ENCODE measurements at places on chromosomes 7 and 10.

DNA sequence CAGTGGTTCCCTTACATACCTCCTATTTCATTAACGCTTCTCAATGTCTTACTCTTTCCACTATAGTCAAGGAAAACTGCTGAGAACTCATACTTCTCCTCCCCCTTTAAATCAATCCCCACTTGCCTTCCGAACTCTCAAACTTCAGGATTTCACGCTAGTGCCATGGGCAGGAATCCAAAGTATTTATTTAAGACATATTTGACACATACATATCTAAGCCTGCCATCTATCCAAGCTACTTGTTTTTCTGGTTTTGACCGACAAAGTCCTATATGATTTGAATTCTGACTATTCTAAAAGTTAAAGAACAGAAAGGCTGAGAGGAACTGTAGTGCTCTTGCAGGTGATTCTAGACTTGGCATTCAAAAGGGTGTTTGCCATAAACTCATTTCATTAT is 51.8 kb downstream of the CCDC6 start:
- DNase-seq = no peak

DNA sequence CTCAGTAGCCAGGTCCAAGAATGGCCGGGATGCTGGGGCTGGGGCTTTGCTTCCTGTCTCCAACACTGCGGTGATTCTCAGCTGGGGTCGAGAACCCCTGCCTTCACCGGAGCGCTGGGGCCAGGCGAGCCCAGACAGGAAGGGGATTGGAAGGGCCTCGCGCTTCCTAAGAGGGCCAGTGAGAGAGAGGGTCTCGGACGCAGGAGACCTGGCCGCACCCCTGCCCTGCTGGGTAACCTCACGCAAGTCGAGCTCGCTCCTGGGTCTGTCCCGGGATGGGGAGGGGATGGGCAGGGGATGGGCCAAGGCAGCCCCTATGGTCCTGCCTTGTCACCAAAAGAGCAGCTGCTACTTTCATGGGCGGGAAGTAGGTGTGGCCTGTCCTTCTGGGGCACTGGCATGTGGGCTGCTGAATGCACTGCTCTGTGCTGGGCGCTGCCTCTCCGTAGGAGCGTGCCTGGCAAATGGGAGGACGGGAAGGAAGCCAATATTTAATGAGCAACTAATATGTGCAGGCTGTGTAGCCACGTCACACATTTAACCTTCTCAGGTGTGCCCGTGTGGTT is 20.0 kb downstream of the KCNK18 start:
- peak; percentile 39 for DNase-seq

DNA sequence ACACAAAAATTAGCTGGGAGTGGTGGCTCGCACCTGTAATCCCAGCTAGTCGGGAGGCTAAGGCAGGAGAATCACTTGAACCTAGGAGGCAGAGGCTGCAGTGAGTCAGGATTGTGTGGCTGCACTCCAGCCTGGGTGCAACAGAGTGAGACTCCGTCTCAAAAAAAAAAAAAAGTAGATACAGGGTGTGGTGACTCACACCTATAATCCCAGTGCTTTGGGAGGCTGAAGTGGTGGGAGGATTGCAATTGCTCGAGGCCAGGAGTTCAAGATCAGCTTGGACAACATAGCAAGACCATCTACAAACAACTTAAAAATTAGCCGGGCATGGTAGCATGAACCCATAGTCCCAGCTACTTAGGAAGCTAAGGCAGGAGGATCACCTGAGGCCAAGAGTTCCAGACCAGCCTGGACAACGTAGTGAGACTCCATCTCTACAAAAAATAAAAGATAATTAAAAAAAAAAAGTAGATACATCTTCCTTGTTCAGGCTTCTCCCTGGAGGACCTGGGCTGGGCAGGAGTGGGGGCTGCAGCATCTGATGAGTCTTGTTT is 2.0 kb downstream of the MOSPD3 start:
- no peak for DNase-seq

- DNase-seq = no peak
These were observed 160.3 kb downstream of the EGFR start for GRCh38 chr7:55178863-55179773.

GRCh38 chr10:130424418-130424817 is 288.2 kb downstream of the GLRX3 start:
- DNase-seq = no peak

DNA sequence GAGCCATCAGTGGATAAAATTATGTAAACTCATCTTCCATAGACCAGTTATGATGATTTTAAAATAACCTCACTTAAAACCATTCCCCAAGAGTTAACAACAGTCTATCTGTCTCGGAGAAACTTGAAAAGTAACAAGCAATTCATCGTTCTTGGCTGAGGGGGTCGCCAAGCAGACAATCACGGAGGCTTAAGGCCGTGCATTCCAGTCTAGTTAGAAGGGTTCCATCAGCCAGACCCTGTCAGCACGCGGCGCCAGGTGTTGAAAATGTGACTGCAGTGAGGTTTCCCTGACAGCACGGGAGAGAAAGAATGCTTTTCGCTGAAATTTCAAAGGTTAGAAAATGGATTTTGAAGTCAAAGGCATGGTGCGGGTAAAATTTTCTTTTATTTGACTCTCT is 1025.0 kb upstream of the CELF2 start:
- peak; percentile 31 for DNase-seq

DNA sequence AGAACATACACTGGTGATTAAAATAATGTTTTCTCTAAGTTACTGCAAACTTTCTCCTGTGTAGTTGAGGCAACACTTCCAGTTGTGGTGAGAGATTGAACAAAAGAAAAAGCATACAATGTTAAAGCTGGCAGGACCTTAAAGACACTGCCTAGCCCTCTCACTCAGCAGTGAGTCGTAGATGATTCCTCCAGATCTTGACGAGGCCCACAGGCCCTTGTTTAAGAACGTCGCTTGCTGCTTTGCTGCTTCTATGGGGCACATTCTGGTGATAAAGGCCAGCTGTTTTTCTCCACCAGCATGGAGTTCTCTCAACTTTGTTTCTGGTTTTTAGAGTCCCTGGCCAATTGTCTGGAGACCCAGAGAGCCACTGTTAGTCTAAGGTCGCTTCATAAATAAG is 2.8 kb upstream of the DENND11 start:
- DNase-seq = no peak

- DNase-seq = no peak
These were observed 141.5 kb downstream of the LRRN3 start for GRCh38 chr7:111232249-111233084.
